ENCODE measurements at places on chromosomes 16 and 17.

DNA sequence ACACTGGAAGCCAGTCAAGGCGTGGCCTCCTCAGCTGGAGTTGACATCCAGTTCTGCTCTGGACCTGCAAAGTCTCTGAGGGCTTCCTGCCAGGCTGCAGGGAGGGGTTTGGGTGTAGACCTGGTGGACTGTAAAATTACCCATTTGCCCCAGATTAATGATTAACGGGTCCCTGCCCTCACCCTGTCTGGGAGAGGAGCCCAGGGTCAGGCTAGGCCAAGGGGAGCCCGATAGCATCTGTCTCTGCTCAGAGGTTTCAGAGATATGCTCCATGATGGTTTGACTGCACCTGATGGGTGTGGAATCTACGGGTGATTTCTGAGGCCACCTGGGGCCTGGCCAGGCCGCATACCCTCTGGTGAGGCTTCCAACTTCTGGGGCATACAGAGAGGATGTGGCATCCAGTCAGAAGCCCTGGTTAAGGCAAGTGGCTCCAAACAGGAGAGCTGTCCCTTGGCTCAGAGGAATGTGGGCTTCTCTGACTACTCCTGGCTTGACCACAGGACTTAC lies 11.2 kb downstream of the PPY start:
- DNase-seq, result no peak

GRCh38 chr16:11198828-11199227 lies 57.2 kb downstream of the SOCS1 start:
- no peak for DNase-seq

- DNase-seq, result no peak
These were observed 12.9 kb upstream of the MED13 start for GRCh38 chr17:62078009-62078408.

- peak; percentile 84 for DNase-seq
These were observed 3.2 kb upstream of the METRN start for GRCh38 chr16:711548-712320.

- no peak for DNase-seq
These were observed 16.9 kb downstream of the GRIN2C start for GRCh38 chr17:74842599-74843351.

DNA sequence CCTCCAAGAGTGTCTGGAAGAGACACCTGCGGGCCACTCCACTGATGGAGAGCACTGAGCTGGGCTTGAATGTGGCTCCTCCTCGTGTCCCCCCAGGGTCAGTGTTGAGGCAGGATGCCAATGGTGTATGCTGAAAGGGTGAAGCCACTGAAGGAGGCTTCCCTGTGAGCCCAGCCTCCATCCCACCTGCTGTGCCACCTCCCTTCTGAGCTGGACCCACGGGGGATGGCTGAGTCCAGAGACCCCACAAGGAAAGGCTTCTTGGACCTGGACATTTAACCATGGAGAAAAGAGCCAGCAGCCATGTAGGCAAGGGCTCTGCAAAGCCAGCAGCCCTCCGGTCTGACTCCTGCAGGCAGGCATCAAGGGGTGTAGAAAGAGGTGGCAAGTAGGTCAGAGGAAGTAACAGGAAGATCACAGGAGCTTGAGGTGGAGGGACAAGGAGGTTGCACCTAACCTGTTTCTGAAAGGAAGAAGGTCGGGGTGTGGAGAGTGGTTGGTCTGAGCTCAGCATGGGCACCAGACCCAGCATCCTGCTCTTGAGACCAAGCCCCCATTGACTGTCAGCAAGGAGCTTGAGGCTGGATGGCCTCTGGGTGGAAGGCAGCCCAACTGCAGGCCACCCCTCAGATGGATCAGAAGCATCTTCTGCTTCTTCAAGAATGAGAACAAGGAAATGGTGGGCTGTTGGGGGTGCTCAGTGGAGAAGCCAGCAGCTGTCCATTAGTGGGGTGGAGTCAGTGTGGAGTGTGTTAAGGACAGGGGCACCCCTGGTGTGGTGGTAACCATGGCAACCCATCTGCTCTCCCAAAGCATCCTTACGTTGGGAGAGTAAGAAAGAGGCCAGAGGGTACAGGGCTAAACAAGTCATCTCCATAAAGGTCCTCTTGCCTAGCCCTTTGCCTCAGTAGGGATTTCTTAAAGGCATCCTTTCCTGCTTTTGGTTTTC lies 80.7 kb downstream of the PLD6 start:
- DNase-seq, result peak; percentile 32

- no peak for DNase-seq
These were observed 269.8 kb downstream of the C16orf95 start for GRCh38 chr16:87047221-87048037.

- DNase-seq, result no peak
These were observed 139.4 kb upstream of the ERCC4 start for GRCh38 chr16:13780406-13781168.

DNA sequence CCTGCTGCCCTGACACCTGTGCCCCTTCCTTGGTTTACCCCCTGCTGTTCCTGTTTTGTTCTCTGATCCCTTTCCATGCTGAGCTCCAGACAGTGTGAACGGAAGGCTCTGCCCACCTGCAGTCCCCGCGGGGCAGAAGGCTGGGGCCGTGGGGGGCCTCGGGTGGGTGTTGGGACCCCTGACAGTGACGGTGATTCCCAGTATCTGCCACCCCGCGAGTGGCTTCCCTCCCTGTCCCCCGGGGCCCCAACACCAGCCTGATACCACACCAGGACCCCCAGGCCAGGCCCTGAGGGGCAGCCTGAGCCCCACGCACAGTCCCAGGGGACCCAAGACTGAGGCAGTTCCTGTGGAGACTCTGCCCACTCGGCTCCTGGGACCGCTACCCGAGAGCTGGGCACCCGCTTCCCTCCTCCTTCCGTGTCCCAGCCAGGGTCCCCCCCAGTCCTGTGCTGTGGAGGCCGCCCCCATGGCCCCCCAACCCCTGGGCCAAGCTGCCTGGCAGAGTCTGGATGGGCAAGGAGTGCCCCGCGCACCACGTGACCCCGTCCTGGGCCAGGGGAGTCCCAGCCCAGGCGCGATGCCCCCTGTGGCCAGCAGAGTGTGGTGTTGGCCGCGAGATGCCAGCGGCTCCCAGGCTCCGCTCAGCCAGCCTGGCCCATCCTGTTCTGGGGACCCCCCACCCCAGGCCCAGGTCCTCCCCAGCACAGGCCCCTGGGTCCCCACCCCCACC lies 10.0 kb upstream of the C1QTNF8 start:
- DNase-seq, result peak; percentile 61

DNA sequence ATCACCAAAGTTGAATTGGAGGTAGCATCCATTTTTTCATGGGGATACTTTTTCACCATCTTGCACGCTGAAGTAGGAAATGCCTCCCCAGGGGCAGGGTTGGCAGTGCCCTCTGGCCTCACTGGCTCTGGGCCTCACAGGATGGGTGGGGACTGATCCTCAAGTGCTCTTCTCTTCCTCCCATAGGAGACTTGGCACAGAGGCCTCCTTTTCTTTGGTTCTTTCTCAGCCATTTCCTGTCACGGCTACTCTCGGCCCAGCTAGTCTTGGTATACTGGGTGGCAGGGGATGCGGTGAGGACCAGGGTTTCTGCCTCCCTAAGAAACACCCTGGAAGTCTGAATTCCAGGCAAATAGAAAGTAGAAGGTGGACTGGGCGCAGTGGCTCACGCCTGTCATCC lies 58.2 kb downstream of the PECAM1 start:
- DNase-seq, result no peak

DNA sequence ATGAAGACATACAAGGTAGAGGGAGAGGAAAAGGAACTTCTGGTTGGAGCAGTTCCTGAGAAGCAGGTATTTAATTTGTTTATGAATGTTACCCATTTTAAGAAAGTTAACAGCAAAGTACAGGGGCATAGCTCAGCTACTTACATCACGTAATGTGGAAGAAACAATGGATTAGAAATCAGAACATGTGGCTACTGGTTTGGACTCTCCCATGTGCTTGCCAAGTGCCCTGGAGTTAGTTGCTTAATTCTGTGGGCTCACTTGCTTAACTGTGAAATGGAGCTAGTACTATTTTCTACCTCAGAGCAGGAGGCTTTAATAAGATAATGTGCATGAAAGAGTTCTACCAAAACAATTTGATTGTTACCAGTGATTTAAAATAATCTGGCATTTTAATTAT lies 27.3 kb downstream of the RSPRY1 start:
- DNase-seq, result no peak

- peak; percentile 69 for DNase-seq
These were observed 718 bp downstream of the ATP2A3 start for GRCh38 chr17:3963237-3964201.

DNA sequence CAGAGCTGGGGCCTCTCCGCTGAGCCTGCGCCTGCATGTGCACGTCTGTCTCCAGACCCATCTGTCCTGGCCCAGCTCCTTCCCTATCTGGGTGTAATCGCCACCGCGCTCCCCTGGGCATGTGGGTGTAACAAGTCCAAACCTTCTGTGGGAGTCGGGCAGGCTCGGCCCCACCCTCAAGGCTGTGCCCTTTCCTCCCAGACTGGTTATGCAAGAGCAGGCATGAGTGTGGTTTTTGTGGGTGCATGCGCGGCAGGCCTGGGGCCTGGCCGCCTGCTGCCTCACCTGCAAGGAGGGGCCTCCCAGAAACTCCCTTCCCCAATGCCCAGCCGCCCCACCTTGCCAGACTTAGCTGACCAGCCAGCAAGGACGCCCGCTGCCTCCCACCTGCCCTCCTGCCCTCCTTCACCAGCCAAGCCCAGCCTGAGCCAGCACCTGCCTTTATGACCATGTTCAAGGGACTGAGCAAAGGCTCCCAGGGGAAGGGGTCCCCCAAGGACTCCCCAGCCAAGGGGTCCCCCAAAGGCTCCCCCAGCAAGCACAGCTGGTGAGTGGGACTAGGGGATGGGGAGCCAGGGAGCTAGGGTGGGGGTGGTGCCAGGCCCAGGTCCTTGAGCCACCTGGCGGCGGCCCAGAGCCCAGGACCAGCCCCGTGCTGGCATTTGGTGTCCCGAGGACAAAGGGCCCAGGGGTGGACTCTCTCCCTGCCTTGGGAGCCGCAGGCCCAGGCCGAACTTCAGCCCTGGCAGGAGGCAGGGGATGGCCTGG lies at the start of gene EVPLL:
TSS of gene EVPLL (plus strand) at position 342 of the 768 bp plus-strand sequence. CDS start 3,160 bp downstream, outside the sequence.
- DNase-seq, result no peak

- no peak for DNase-seq
These were observed 4.5 kb downstream of the CBX8 start for GRCh38 chr17:79792341-79792871.

- no peak for DNase-seq
These were observed 19.0 kb upstream of the VWA3A start for GRCh38 chr16:22073350-22073749.

GRCh38 chr16:3832668-3833067 lies 47.8 kb downstream of the CREBBP start:
- DNase-seq, result no peak

DNA sequence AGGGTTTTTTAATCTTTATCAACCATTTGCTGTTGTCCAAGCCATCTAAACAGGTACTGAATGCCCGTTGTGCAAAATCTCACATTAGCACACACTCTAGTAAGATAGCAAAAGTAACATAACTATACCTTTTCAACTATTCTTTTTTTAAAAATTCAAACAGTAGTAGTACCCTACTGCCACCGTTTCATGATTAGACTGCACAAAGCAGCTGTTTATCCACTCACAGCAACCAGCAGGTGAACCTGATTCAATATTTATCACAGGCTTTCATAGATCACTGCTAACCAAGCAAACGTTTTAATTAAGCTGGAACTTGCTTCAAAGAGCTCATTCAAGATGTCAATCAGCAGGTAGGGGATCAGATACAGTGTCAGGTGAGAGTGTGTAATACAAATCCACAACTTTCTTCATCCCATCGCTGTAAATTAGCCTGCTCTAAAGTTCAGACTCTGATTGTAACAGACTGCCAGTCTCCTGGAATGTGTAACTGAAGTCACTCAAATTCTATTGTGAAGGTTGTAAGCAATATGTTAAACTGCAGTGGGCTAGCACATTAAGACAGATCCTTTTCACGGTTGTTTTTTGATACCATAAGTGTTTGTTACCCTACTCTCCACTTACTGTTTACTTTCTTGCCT lies 47.3 kb downstream of the BRIP1 start:
- DNase-seq, result no peak

DNA sequence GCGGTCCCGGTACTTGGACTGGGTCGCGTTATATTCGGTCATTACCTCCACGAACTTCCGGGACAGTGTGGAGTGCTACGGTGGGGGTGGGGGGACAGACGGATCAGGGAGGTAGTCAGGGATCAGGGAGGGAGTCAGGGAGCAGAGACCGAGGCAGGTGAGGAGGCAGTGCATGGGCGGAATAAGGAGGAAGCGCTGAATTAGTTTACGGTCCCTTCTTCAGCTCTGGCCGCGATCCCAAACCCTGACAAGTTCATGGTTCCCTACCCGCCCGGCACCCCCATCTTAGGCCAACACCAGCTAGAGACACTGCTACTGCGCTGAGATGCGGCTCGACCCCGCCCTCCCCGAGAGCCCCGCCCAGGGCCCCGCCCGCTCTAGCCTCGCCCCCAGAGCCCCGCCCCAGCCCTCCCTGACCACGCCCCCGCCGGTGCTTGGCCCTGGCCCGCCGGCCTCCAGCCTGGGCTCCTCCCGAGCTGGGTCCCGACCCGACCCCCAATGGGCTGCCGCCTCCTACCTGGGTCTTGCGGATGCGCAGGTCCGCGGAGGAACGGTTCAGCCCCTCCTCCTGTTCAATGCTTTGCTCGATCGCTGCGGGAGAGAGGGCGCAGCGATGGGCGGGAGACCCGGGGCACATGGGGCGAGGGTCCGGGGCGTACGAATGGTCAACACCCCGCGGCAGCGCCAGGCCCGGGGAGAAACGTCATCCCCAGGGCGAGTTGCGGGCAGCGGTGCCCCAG lies 12.1 kb downstream of the HSD3B7 start:
- peak; percentile 85 for DNase-seq

DNA sequence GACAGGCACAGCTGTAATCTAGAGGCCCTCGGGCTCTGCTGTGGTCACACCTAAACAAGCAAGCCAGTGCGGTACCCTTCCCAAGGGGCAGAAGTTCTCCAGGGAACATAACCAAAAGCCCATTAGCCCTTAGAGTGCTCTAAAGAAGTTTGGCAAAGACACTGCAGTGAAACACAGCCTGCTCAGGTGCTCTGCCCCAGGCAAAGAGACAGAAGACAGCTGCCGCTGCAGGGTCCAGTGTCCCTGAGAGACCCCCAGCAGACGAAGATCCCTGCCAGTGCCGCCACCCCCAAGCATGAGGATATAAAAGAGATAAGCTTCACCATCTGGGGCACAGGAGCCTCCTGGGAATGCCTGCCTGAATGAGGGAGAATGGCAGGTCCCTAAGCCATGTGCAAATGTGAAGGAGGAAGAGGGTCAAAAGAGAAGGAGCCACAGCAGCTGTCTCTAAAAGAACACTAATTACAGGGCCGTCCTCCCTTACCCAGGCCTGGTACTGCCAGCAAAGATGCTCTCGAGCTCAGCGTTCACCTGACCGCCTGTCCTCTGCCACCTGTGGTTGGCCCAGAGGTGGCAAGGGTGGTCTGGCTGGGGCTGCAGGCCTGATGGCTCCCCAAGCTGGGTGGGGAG lies 29.7 kb downstream of the CUEDC1 start:
- DNase-seq, result no peak

- no peak for DNase-seq
These were observed 85.9 kb downstream of the TBC1D16 start for GRCh38 chr17:79949656-79950209.

All from activated T-cell treated with anti-CD3 and anti-CD28 coated beads, Interleukin-2, amount 50 U/mL, for 1 hour (primary cell).